HFF-Myc (cell line): ENCODE measurements at places on chromosomes 7 and 10.

DNA sequence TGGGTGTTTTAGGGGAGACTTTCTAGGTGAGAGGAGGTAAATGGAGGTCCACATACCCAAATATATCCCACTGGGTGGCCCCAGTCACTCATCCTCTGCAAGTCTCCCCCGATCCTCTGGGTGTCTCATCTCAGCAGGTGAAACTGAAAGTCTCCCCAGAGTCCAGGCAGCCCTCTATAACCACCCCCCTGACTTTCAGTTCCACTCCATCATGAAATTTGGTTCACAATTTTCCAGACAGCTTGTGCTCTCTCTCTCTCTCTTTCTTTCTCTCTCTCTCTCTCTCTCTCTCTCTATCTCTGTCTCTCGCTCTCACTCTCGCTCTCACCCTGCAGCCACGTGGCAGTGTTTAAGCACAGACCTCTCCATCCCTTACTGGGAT is 56.7 kb upstream of the ELN start:
- DNase-seq = no peak

GRCh38 chr7:4137552-4137951 is 544.5 kb upstream of the FOXK1 start:
- DNase-seq = no peak

GRCh38 chr7:99453105-99453504 is 12.9 kb downstream of the ATP5MF start:
- DNase-seq = no peak

DNA sequence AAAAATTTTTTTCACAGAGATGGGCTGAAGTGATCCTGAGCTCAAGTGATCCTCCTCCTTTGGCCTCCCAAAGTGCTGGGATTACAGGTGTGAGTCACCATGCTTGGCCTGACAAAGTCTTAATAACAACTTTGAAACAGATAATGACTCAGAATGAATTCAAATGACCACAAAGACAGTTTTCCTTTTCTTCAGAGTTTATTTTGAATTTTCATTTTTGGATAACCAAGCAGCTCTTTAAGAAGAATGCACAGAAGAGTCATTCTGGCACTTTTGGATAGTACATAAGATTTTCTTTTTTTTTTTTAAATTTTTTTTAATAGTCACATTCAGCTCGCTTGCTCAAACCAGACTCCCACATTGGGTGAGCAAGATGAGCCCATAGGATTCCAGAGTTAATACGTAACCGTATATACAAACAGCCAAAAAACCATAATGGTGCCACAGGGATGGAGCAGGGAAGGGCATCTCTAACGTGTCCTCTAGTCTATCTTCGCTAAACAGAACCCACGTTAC is 43.0 kb upstream of the NMT2 start:
- DNase-seq = no peak

- DNase-seq = no peak
Measured at GRCh38 chr10:72186258-72186981, 29.4 kb upstream of the ANAPC16 start.

DNA sequence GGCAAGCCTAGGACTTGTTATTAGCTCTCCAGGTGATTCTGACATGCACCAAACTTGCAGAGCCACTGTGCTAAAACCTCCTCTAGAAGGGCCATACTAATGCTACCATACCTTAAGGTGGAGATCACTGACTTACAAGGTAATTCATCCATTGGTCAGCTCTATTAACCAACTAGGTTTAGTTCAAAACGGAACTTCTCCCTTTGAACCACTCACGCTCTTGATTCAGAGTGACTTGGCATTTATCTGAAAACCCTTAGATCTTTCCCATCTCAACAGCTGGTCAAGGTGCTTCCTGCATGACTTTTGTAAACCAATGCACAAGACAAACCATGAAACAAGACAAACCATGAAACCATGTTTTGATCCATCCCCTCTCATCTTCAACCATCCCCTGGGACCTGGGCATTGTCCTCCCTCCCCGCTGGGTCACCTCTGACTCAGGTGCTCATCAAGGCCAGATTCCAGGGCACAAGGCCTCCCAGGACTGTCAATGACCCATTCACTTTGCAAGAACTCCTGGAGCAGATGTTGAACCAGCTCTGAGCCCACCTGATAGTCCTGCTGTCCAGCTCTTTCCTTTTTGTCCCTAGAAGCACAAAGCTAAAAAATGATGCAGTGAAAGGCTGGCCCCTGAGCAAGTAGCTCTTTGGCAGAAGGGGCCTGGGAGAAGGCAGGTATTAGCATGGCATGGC is 18.8 kb downstream of the IMPDH1 start:
- no peak for DNase-seq

- DNase-seq = no peak
Measured at GRCh38 chr7:5470816-5471215, 47.2 kb upstream of the TNRC18 start.

- DNase-seq = no peak
Measured at GRCh38 chr7:64687249-64687648, 21.3 kb downstream of the ZNF107 start.

DNA sequence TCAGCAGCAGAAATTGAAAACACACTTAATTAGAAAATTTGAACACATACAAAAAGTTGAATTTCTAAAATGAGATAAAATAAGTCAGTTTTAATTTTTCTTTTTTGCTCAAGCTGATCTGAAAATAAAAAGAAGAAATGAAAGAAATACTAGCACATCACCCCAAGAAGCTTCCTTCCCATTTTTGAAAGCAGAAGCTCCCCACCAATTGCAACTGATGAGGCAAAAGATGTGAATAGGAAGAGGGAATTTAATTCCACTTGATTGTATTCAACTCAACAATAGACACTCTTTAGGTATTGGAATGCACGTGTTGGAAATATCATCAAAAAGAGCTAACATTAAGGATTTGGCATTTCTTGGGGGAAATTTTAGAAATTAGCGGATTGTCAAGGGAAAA is 175.8 kb downstream of the TRIL start:
- no peak for DNase-seq

DNA sequence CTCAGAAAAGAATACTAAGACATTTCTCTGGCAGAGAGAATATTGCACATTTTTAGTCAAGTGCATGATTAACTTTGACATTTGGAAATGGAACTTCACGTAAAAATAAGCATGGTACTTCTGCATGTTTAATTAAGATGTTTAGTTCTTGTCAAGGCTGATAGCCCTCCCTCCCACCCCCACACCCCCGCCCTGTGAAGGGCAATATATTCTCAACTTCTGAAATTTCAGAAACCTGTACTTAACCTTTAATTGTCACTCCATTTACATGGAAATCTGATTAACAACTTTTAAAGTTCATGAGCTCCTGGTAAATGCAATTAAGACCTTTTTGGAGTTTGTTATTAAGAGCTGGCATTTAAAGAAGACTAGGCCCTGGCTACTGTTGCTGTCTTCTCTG is 205.8 kb downstream of the EXOC4 start:
- no peak for DNase-seq

DNA sequence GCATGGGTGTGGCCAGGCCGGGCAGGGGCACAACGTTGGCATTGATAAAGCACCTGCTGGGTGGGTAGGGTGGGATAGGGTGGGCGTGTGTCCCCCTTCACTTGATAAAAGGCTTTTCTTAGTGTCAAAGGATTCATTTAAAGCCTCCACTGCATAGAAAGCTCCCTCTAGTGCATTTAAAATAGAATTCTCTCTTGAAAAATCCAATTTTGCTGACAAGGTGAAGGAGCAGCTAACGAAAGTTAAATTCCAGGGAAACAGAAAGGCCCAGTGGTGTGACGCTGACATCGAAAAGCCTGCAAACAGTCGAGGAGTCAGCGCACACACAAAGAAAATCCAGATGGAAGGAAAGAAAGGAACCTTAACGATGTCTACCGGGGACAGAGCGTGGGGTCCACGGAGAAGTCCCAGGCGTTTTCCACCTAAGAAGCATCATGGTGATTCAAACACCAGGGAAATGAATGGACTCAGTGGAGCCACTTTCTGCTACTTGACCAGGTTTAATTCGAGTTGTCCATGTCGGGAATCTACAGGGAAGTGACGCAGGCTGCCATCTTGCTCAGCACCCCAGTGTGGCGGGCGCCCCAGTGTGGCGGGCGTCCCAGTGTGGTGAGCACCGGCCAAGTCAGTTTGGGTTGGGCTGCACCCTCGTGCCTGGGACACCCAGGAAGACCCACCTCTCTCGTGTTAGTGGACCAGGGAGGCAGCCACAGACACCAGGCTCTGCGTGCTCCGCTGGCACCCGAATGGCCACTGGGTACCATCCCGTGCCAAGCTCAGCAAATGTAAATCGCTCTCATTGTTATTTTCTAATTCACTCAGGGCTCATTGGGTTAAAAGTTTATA is 217.8 kb downstream of the DNAJB6 start:
- DNase-seq = no peak

GRCh38 chr7:81871606-81872265 is 101.9 kb upstream of the HGF start:
- DNase-seq = peak; percentile 35

GRCh38 chr10:6621536-6621935 is 41.5 kb upstream of the PRKCQ start:
- peak; percentile 9 for DNase-seq

GRCh38 chr7:46744957-46745706 is 824.1 kb upstream of the IGFBP3 start:
- no peak for DNase-seq

DNA sequence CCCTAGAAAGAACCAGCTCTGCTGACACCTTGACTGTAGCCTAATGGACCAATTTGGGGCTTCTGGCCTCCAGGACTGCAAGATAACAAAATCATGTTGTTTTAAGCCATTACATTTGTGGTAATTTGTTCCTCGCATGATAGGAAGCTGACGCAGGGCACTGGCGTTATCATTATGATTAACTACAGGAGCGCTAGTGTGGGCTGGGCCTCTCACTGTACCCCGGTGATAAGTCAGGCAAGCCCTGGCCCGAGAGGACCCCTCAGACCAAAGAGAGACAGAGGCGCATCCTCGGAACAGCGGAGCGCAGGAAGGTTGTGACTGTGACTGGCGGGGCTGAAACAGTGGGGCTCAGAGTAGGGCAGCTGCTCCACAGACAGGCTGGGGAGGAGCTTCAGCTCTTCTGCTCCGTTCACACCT is 150.3 kb upstream of the CHST15 start:
- no peak for DNase-seq

DNA sequence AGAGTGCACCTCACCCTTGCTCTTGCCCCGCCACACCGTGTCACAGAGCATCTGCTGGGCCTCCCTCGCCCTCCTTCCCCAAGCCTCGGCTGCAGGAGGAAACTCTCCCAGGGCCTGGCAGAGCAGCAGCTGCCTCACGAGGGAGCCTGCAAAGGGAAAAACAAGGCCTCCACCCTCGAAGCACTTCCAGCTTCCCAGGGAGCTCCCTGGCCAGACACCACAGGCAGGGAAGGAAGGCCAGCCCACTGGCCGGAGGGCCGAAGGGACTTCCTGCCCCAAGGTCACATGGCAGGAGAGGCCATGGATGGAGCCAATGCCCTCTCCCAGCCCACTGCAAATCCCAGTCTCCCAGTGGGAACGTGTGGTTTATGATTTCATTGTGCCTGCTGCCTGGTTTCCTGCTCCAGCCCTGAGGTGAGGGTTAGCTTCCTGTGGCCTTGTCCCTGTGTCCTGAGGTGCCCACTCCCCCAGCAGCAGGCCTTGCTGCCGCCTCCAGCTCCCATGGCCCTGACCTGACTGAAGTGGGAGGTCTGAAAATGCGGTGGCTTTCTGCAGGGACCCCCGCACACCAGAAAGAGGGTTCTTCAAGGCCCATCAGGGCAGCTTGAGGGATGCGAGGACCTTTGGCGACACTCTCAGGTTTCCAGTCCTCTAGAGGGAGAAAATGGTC is 100.5 kb upstream of the PPIF start:
- no peak for DNase-seq
